ENCODE measurements at places on chromosomes 5 and 9.

GRCh38 chr9:120378680-120379079 is 201.3 kb downstream of the CDK5RAP2 start:
- DNase-seq, result peak; percentile 67

GRCh38 chr5:66769030-66769733 is 173.0 kb downstream of the MAST4 start:
- DNase-seq, result no peak

DNA sequence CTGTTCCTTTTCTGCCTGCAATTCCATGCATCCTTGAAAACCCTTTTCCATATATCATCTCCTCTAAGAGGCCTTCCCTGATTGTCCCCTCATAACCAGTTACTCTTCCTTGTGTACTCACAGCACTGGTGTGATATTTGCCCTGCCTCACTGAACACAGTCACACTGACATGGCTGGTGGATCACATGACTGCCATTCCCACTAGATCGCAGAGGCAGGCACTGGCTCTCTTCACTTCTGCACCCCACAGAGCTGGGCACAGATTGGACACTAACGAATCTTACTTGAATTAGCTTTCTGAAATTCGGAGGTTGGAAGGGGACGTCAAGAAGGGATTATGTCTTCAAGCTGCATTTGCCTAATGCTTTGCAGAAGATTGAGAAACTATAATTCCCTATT is 208.0 kb downstream of the PAPPA start:
- no peak for DNase-seq

DNA sequence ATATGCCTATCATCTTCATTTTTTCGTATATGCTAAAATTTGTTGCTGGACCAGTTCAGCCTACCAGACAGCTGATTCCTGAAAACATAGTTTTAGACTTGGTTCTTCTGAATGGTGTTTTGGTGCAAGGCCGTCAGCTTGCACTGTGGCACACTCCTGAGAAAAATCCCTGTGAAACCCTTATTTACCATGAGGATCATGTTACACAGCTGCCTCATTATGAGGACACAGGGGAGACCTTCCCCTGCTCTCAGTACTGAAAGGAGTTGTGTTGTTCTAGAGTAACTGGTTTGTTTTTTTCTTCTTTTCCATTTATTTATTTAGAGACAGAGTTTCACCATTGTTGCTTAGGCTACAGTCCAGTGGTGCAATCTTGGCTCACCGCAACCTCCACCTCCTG is 37.6 kb downstream of the MAST4 start:
- DNase-seq, result no peak

DNA sequence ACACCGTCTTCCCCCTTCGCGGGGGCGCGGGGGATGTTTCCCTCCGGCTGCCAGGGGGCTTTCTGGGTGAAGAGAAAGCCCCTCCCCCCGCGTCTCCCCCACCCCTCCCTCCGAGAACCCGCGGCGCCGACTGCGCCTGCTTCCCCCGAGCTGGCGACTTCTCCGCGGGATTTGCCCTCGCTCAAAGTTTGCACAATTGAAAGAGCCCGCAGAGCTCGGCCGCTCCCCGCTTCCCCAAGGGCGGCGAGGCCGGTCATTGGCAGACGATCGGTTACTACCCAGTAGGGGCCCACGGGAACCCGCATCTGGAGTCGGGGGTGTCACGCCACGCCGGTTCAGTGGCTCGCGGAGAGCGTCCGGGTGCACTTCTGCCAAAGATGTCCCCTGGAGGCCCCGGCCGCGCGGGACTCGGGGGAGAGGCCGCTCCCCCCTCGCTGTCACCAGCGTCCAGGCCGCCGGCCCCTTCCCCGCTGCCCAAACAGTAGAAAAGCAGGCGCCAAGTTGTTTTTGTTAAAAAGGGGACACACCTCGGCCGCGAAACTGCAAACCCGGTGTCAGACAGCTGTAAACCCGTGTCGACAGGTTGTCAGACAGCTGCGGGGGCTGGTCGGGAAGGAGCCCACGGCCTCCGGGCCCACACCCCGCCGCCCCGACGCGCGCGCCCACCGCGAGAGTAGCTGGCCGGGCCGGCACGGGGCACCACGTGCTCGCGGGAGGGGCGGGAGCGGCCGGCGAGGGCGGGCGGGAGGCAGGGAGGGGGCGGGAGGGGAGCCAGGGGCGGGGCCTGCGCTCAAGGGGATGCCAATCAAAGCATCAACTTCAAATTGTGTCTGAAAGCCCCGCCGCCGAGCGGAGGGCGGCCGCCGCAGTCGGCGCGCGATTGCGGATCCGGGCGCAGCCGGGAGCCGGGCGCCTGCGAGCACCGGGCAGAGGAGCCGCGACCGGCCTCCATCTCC is at the start of gene IRX1:
Gene IRX1, plus strand, starts transcription at position 827 of the 956 bp plus-strand sequence. CDS start 274 bp downstream, outside the sequence.
- no peak for DNase-seq

DNA sequence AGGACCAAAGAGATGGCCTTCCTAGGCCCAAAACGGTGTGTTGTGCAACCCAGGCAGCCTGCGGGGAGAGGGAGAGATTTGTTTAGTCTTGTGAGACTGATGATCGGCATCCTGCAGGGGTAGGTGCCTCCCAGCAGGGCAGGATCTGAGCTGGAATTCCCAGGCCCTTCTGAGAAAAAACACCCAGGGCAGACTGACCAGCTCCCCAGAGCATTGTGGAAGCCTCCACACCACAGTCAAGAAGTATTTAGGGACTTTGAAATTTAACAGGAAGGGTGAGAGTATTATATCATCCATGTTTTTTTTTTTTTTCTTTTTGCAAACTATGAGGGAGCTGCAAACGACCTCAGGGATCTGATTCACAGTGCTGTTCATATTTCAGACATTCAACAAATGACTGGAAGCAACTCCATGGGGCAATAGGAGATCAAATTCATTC is 104.5 kb upstream of the LHFPL2 start:
- peak; percentile 68 for DNase-seq

- no peak for DNase-seq
Measured at GRCh38 chr5:138438003-138438723, 694 bp upstream of the REEP2 start.

- DNase-seq, result no peak
Measured at GRCh38 chr9:114666851-114667250, 9.2 kb upstream of the TEX53 start.

DNA sequence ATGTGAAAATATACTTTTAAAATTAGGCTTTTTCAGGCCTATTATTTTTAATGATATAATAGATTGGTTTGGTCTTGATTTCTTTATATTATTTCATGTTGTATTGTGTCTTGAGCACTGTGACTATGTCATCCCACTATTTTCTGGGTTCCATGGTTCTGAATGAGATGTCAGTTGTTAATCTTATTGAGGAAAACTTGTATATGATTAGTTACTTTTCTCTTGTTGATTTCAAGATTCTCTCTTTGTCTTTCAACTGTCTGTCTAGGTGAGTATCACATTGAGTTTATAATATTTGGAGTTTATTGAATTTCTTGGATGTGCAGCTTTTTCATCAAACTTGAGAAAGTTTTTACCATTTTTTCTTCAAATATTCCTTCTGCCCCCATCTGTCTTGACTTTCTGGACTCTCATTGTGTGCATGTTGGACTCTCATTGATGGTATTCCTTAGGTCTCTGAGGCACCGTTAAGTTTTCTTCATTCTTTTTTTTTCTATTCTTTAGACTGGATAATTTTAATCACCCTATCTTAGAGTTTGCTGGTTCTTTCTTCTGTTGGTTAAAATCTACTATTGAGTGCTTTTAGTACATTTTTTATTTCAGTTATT is 175.8 kb downstream of the TMEM167A start:
- no peak for DNase-seq

GRCh38 chr5:90408571-90409317 is 812 bp downstream of the CETN3 start:
- DNase-seq, result no peak

DNA sequence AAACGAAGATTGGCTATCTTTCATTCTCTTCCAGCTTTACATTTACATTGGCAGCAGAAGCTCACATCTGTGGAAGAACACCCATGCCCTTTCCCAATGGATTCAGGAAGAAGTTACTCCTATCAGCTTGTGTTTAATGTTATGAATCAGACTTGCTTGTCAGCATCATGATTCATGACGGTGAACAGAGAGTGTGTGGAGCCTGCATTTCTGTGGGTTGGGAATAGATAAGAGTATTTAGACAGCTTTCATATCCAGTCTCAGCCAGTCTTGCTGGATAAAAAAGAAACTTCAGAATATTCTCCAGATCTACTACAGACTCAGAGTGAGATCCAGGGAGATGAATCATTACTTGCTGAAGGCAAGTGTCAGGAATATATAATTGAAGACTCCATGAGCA is 812.9 kb upstream of the ZNF608 start:
- DNase-seq, result peak; percentile 99

DNA sequence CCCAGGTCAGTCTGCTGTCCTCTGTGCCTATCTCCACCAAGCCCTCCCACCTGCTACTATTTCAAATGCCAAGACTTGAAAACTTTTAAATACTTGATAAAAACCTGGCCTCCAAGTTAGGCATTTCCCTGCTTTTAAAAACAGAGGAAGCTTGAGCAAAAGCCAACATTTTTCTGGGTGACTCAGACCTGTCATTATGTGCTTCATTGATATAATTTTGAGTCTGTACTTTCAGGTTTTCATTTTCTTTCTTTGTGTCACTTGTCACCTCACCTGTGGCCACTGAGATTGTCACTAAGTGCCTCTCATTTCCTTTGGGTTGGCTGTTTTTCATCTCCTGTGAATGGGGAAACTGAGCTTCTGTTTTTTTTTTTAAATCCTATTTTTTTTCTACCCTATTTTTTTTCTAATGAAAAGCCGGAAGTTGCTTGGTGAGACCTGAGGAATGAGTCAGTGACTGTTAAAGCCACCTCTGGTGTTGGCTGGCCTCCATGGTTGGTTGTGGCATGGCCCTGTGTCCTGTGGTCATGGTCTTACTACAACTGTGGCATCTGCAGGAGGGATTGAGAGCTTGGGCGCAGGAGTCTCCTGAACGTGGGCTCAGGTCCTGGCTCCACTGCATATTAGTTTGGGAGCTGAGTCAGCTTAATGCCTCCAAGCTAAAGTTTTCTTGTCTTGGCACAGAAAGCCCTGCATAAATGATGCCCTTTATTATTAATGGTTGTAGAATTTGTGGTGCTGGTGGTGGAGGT is 56.7 kb downstream of the ARHGAP26 start:
- peak; percentile 75 for DNase-seq

DNA sequence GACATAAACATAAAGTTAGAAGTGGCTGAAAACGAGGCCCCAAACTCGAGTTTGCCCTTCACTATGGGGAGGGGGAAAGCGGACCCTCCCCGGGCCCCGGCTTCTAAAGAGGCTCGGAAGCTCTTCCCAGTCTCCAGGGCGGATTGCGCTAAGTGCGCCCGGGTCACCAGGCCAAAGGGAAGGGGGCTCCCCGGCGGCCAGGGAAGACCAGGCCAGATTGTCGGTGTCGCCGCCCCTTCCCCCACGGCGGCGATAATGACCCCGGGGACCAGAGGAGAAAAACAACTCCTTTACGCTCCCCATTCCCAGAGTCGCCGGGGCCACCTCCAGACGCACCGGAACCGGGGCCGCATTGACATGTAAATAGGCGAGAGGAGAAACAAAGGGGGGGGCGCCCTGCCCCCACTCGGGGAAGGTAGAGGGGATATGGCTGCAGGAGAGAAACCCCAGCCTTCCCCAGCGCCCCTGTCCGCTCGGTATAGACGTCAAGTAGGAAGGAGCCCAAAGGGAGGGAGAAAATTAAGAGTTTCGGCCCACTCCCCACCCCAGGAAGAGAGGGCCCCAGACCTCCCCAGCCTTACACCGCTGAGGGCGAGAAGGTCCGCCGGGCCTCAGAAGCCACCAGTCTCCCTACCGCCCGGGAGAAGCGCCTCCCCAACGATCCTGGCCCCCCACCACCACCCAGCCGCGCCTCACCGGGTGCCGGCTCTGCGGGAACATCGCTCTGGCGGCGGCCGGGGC is 1.7 kb downstream of the TLE1 start:
- no peak for DNase-seq

DNA sequence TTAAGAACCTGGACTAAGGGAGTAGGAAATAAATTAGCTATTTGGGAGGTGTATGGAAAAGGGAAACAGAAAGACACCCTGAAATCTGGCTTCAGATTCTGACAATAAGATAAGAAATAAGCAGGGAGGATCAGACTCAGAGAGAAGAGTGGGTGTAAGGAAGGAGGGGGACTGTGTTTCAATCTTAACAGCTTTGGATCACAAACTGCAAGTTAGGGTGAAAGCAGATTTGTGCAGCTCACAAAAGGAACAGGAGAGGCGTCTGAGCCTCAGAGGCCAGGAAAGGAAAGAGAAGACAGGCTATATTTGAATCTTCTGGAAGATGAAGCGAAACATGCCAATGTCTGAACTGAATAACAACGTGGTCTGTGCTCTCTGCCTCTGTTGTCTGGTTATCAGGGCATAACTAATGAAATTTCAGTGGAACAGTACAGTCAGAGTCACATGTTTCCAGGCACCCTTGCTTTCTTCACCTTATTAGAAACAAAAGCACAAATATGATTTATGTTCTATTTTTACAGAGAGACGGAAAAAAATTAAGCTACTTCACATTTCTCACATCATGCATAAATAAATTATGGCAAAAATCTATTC is 26.6 kb downstream of the SGTB start:
- DNase-seq, result no peak

- DNase-seq, result peak; percentile 60
Measured at GRCh38 chr9:125843646-125844045, 96.5 kb downstream of the PBX3 start.

DNA sequence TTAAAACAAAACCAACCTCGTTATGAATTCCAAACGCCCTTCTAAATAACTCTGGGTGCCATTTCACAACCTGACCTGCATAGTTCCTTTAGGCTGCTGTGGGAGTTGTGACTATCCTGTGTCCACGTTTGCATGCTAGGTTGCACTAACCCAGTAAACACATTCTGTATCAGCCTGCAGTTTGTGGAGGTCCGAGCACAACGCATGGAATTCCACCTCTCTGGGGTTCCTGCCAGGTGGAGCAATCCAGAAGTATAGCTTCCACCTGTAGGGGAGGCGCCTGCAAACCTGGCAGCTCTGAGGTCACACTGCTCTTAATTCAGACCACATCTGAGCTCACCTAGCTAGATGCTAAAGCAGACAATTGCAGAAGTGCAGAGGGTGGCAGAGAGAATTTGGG is 57.2 kb downstream of the MARCHF3 start:
- DNase-seq, result no peak

DNA sequence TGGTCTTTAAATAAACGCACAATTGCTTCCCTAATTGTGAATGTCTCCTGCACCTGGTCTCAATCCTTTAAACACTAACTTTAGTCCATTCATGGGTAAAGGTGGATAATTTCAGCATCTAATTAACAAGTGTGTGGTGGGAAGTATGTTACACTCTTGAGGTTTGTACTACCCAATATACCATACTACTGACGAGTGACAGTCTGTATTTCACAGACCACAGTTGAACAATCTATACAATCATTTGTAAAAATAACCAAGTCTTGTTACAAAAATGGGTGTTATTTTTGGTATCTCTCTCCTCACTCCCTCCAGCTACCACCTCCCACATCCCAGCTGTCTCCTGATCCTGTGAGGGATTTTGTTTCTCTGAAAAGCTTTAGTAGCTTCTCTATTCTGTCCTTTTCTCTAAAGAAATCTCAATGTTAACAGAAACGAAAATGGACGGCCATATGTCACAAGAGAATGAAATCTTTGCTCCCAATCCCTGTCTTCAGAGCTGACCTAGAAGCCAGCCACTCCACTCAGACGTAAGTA is 62.3 kb upstream of the ZNF366 start:
- no peak for DNase-seq

Measured in IMR-90 (cell line).